ENCODE measurements at places on chromosomes 12 and 14. TPM values are rescaled to one million over a fixed set of nuclear protein-coding genes. Genes with fewer than 3 reads are reported as not detected.

GRCh38 chr14:37625597-37626595 lies 30.5 kb downstream of the TTC6 start:
- DNase-seq = no peak

DNA sequence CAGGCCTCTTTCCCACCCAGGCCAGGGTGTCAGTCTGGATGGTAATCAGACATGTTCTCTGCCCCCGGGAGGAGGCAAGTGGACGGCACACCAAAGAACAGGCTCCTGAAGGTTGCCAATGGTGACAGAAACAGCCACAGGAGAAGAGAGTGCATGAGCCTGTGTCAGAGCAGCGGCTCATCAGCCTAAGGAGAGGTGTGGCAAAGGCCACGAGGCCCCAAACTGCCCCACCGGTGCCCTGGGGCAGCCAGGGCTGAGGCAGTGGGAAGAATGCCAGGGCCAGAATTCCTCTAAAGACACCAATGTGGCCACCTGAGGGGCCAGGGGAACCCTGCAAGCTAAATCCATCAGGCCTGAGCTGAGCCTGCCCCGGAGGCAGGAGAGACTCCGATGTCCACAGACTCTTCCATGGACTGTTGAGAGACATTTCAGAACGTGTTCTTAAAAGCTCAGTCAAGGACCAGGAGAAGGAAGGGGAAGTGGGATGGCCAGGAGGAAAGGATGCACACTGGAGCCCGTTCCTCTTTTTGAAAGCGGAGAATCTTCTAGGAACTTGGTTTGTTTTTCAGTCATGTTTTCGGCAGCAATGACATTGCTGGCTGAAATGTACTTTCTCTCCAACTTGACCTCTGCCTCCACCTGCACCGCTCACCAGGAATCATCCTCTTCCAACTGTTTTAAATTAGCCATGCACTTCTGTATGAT lies 176.3 kb upstream of the FKBP4 start:
- no peak for DNase-seq

GRCh38 chr12:106114447-106115068 lies 24.2 kb downstream of the NUAK1 start:
- no peak for DNase-seq

Gene RNASE2
- polyA plus RNA-seq = 1.2 TPM

Gene SIX1
- polyA plus RNA-seq = 86.3 TPM

Gene FKBP11
- polyA plus RNA-seq = 18.7 TPM

Gene SPX
- 25.7 TPM for polyA plus RNA-seq

GRCh38 chr12:125890971-125891370 lies 825.7 kb downstream of the AACS start:
- peak; percentile 13 for DNase-seq

Gene IAPP
- polyA plus RNA-seq = not detected

DNA sequence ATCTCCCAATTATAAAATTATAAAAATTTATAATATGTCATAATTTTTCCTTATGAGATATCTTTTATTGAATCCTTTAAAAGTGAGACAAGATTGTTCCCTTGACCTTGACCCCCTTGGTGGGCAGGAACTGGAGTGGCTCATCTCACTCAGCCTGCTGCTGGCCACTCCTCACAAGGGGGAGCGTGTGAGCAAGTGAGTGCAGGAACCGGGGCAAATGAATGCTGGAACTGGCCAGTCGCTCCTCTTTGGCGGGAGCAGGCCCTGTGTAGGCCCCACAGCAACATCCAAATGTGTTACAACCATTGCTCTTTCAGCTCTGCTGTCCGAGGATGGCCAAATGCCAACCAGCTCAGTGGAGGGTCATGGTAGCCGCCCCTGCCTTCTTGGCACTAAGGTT lies 178.8 kb downstream of the ETNK1 start:
- no peak for DNase-seq

DNA sequence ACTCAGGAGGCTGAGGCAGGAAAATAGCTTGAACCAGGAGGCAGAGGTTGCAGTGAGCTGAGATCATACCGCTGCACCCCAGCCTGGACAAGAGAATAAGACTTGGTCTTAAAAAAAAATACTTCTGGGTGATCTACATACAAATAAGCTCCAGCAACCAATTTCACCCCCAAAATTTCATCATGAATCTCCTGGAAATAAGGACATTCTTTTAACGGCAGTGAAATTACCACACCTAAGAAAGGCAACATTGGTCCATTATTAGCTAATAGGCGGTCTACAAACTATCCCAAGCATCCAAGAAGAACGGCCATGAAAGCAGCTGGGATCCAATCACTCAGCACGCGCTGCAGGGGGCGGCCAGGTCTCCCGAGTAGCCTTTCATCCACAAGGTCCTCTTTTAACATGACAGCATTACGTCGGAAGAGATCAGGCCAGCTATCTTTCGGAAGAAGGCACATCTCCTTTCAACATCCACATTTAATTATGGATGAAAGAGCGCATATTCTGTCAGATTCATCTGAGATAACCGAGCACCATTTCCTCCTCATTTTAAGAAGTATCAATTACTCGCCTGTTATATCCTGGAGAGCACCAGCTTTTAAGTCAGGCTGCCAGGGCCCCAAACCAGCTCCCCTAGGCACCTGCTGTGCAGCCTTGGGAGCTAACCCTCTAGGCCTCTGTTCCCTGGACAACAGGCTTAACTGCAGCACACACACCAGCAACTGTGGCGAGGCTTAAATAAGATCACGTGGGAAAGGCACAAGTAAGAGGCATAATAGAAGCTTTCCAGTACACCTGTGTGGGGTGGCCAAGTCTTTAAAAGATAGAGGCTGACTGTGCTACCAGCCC lies 4.2 kb downstream of the SLC15A4 start:
- peak; percentile 46 for DNase-seq

Gene PLD4
- 6.3 TPM for polyA plus RNA-seq

DNA sequence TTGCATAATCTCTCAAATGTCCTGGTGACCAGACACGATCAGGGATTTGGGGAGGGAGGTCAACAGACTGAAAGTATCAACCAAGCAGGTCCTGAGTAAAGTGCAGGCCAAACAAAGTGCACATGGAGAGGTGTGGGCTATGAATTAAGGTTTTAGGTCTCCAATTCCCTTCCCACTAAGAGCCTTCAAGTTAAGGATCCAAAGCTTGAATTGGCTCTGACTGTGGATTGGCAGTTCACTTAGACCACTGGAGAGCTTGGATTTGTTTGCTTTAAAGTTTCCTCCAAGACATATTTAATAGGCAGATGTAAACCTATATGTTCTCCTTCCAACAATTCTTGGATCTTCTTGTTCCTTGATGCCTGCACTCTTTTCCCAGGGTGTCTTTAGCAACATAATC lies 129.6 kb upstream of the IGF1 start:
- DNase-seq = peak; percentile 94

GRCh38 chr14:59246566-59246965 lies 58.1 kb downstream of the DAAM1 start:
- DNase-seq = no peak

Gene SLC4A8
- polyA plus RNA-seq = 1.1 TPM

- no peak for DNase-seq
These were observed 186.3 kb downstream of the DACT1 start for GRCh38 chr14:58824106-58824505.

DNA sequence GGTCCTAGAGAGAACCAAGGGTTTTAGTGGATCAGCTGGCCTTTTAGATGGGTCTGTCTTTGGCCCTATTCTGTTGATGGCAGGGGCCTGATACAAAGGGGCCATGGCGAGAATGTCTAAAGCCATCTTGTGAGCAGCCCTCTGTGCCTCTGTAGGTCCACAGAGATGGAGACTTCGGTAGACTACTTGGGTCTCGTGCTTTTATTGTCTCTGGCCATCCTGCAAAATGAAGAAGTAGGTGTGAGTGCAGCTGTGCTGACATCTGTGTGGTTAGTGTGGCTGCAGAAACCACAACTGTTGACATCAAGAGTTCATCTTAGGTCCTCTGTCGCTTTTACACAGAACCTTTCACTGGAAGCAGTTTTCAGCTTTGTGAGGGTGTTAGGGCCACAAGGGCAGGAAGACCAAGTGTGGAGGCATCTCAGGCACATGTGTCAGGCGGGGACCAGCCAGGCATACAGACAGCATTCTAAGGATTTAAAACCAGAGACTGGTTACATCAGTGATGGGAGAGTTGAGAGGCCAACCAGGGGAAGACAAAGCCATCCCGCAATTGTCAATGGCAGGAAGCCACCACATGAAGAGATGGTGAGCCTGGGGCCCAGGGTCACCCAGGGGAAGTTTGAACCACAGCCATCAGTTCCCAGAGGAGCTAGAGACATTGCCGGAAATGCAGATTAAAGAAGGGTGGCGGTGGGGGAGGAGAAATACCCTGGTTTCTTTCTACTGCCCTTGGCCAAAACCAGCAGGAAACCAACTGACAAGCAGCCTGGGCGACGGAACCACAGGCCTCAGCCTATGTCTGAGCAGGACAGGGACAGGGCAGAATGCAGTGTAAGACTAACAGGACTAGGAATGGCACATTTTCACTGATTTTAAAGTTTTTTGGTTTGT lies 13.0 kb upstream of the TPCN1 start:
- DNase-seq = peak; percentile 81

Gene BCL7A
- 16.8 TPM for polyA plus RNA-seq

Measured in muscle of leg (tissue), 16 donors.